ENCODE measurements at places on chromosomes 6 and 20. TPM values are rescaled to one million over a fixed set of nuclear protein-coding genes. Genes with fewer than 3 reads are reported as not detected.

GRCh38 chr20:60206259-60206658 is 248.0 kb downstream of the CDH26 start:
- peak; percentile 9 for DNase-seq

HNF4A gene
- total RNA-seq: not detected

MLIP gene
- total RNA-seq: not detected

- no peak for DNase-seq
These were observed 22.2 kb upstream of the CCN5 start for GRCh38 chr20:44692932-44693480.

GRCh38 chr6:48080227-48081009 is 30.6 kb downstream of the PTCHD4 start:
- no peak for DNase-seq
